ENCODE measurements at places on chromosomes 13 and 19.
A peak's percentile ranks its signal among the peaks of the same experiment; 100 is the strongest.

DNA sequence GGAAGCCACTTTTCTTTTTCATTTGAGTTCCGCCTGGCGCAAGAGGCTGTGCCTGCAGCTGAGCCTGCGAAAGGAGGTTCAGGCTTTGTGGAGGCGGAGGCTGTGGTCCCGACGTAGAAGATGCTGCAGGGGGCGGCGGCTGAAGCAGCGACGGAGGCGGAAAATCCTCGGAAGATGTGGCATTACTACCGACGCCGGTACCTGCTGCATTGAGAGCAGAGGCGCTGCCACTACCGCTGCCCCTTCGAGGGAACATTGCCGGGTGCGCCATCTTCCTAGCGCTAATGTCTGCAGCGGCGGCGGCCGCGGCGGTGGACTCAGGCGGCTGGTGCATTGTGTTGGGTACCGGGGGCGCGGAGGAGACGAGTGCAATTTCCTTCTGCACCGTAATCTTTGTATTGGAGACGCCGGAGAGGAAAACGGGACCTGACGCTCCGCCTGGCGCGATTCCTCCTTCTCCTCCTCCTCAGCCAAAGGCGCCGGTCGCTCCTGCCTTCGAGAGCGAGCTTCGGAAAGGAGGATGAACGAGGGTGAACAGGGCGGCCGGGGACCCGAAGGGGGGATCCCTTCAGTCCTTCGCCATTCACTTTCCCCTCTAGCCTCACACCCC, at the start of gene TSC22D1:
Gene TSC22D1 (minus strand): TSS at position 590 of the 610 bp plus-strand sequence. CDS start 256 bp downstream, at position 334.
- peak; percentile 63 for DNase-seq

- DNase-seq: peak; percentile 80
These were observed 54.3 kb downstream of the GATAD2A start for GRCh38 chr19:19459707-19460251.

- no peak for DNase-seq
These were observed 6.2 kb downstream of the ZNF708 start for GRCh38 chr19:21323000-21323399.

- DNase-seq: peak; percentile 63
These were observed 2.0 kb downstream of the ZNF792 start for GRCh38 chr19:34961775-34962686.

- peak; percentile 58 for DNase-seq
These were observed 16.1 kb upstream of the USP29 start for GRCh38 chr19:57103573-57104277.

GRCh38 chr19:48752496-48753365, at the start of gene FUT1:
Gene FUT1 (minus strand): TSS chr19:48752641. CDS start chr19:48751281, 1,360 bp downstream.
- DNase-seq: peak; percentile 50

- no peak for DNase-seq
These were observed 105.1 kb downstream of the DNAJC15 start for GRCh38 chr13:43128504-43128961.

DNA sequence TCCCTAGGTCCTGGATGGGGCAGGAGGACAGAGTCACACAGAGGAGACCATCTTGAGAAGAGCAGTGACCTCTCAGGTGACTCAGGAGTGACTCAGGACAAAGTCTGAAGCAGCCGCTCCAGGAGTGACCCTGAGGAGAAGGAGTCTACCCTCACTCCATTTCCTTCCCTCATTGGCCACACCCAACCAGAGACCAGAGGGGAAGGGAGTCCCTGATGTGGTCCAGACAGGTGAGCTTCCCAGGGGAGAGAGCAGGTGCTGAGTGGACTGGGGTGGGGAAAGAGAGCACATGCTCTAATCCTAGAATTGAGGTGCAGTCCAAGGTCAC, 75.5 kb upstream of the MEDAG start:
- DNase-seq: no peak

- no peak for DNase-seq
These were observed 17.6 kb downstream of the ACOD1 start for GRCh38 chr13:76965759-76966421.

GRCh38 chr19:43569657-43570056, 5.7 kb downstream of the XRCC1 start:
- no peak for DNase-seq

DNA sequence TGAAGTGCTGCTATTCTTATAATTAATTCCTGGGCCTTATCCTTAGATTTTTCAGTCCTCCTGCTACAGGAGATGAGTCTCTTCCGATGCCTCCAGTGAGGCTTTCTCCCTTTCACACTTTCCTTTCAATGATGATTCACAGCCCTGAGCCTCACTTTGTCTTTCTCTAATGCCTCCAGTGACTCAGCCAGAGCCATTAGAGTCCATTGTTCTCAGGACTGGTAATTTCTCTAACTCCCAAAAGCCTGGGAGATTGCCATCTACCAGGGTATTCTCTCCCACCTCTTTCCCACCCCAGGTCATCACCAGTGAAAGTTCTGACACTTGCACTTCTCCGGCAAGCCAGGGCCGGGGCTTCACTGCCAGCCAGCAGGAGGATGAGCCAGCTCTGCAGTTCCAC, 49.6 kb upstream of the ARGLU1 start:
- no peak for DNase-seq

GRCh38 chr13:106100171-106100919, 435.1 kb downstream of the EFNB2 start:
- no peak for DNase-seq

DNA sequence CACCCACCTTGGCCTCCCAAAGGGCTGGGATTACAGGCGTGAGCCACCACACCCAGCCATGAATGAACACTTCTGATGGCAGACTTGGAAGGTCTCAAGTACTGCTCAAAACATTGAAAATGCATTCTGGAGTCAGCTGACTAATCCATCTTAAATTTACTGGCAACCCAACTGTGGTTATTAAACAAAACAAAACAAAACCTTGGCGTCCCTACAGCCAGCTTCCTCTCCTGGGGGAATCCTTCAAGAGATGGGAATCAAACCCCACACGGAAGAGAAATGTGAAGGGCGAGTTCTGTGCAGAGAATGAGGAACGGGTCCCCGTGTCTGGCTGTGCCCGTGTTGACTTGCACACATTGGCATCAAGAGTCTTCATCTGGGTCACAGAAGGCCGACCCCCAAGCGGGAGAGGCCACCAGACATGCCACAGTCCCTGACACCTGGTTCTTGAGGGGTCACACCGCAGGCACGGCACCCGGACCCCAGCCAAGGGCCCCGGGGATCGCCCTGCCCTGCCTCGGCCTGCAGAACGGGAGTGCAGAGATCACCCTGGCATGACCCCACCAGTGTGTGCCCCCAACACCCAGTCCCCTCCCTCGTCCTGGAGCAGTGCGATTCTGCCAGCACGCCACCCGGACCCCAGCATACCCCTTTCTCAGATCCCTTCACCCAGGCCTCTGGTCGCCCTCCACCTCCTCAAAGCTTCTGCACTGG, 3.2 kb downstream of the MAP2K2 start:
- no peak for DNase-seq

- no peak for DNase-seq
These were observed 413.7 kb downstream of the DCT start for GRCh38 chr13:94065741-94066140.

DNA sequence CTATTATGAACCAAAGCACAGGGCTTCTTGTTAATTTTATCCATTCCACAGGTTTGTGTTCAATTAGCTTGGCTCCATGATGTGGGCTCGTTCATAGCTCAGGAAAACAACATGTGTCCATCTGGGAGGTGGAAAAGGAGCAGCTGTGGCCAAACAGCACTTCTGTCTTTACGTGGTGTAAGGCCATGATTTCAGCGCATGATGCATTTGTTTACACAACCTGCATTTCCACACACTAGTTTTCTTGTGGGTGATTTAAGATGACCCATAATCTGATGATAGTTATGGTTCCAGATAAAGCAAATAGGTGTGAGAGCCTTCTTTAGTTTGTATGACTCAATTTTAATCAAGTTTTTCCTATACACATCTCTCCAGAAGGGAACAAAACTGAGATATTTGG, 101.7 kb downstream of the TNFRSF19 start:
- no peak for DNase-seq

- DNase-seq: no peak
These were observed 89.6 kb upstream of the SPRY2 start for GRCh38 chr13:80430561-80430960.

DNA sequence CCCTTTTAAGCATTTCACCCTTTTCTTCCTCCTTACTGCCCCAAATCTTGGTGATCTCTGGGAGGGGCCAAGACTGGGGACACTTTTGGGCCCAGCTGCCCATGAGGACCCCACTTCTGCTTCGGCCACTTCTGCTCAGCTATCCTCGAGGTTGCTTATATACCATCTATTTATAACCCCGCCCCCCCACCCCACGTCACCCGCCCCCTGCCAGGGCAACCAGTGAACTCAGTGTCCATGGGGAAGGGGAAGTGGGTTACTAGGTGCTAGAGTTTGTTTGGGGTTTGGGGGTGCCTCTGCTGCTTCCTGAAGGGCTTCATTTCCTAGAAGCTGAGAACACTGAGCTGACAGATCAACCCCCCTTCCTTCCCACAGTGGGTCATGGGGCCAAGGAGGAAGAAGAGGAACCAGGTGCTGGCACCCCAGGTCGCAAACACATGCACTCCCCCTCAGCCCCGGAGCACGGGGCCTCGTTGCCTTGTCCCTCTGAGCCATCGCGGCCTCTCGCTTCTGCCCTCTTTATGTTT, 6.1 kb upstream of the ADGRE5 start:
- DNase-seq: peak; percentile 86

- DNase-seq: no peak
These were observed 702.8 kb downstream of the LIG4 start for GRCh38 chr13:107512551-107512950.

DNA sequence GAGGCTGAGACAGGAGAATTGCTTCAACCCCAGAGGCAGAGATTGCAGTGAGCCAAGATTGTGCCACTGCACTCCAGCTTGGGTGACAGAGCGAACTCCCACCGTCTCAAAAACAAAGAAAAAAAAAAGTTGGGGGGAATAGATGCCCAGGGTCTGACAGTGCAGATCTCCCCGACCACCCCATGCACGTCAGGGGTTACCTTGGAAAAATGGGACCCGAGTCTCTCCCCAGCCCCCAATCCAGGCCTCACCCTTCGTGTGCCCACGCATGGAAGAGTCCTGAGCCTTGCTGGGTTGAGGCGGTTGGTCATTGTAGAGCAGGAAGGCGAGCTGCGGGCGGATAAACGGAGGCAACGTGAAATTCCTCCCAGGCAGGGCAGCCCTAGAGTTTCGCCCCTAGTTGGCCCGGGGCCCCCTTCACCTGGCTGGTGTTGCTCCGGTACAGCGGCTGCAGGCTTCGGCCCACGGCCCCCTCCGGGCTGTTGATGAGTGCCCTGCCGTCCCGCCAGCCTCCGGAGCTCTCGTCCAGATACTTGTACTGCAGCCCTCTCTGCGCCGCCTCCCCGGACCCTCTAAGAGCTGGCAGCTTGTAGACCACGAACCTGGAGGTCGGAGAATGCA, 588 bp downstream of the DNASE2 start:
- DNase-seq: peak; percentile 21

- DNase-seq: no peak
These were observed 2.1 kb downstream of the CLEC4G start for GRCh38 chr19:7729831-7730285.

DNA sequence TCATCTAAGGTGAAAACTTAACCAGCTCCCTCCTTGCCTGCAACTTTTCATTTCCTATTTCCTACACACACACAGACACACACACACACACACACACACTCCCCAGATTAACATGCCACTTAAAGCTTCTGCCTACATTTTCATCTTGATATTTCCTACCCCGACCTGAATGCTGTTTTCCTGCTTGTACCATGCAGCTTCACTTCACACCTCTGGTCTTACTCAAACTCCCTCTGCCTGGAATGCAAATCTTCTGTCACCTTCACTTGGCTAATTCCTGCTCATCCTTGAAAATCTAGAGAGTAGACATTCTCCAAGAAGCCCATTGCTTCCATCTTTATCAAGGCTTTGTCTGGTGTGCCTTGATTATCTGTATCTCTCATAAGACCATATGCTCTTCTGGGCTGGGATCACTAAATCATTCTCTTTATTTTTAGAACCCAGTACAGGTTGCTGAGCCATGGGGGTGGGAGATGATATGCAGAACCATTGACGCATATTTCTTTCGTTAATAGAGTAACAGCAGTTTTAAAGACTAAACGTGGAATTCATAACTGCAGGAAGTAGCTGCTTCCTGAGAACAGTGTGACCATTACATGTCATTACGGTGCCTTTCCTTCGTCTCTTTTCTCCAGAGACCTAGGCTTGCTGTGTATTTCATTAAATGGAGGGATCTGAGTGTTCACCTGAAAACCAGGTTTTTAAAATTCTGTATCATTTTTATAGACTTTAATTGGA, 37.7 kb downstream of the CNMD start:
- no peak for DNase-seq

DNA sequence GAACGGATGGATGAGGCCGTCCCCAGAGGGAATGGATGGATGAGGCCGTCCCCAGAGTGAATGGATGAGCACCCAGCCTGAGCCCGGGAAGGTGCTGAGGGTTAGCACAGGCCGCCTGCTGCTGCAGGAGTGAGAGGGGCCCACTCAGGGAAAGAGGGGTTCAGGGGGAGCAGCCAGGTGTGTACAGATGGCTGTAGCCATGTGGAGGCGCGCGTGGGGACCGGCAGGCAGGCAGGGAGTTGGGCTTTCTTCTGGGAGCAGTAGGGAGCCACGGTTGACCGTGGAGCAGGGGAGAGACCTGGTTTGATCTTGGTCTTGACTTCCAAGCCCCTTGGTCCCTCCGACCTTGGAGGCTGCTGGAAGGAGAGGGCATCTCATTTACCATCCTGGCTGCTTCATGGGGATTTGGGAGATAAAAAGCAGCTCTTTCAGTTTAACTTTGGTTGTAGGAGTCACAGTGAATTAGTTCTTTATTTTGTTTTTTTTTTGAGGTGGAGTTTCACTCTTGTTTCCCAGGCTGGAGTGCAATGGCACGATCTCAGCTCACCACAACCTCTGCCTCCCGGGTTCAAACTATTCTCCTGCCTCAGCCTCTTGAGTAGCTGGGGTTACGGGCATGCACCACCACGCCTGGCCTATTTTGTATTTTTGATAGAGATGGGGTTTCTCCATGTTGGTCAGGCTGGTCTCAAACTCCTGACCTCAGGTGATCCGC, 24.7 kb downstream of the ARID3A start:
- no peak for DNase-seq

GRCh38 chr13:99218126-99218525, 17.5 kb downstream of the UBAC2 start:
- no peak for DNase-seq

GRCh38 chr19:1070931-1071791, 4.2 kb downstream of the ARHGAP45 start:
- no peak for DNase-seq

DNA sequence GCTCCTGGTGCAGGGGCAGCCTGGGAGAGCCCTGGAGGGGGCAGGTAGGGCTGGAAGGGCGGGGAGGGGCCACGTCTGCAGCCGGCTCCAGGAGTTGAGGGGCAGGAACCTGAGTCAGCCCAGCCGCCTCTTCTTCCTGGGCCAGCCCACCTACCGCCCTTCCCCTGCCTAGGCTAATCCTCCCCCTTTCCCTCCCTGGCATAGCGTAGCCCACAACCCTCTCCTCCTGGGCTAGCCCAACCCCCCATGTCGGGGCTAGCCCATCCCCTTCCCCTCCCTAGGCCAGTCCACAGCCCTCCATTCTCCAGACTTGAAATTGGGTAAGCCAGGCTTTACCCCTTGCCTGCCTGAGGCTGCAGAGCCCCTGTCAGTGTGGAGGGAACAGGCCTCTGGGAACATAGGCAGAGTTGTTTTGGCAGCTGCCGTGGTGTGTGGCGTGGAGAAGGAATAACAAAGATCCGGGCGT, 20.6 kb upstream of the WDR18 start:
- no peak for DNase-seq
